ENCODE measurements at places on chromosomes 3 and 15. TPM values are rescaled to one million over a fixed set of nuclear protein-coding genes. Genes with fewer than 3 reads are reported as not detected.
A peak's percentile ranks its signal among the peaks of the same experiment; 100 is the strongest.

- no peak overlapping the region for H3K27ac ChIP-seq
- peaks cover 3% of the 10 kb centered on the region for H3K36me3 ChIP-seq
- H3K4me1 ChIP-seq: no peaks in the 10 kb centered on the region
- H3K4me3 ChIP-seq: no peak overlapping the region
- DNase-seq: no peak
These were observed 118.1 kb upstream of the CHD2 start for GRCh38 chr15:92781925-92782453.

GRCh38 chr3:35785234-35785888 is 146.0 kb downstream of the ARPP21 start:
- H3K4me3 ChIP-seq: no peak overlapping the region
- DNase-seq: no peak
- H3K36me3 ChIP-seq: no peaks in the 10 kb centered on the region
- H3K27me3 ChIP-seq: no peaks in the 10 kb centered on the region
- no peak overlapping the region for H3K27ac ChIP-seq

- peaks cover 8% of the 10 kb centered on the region for H3K36me3 ChIP-seq
- no peaks in the 10 kb centered on the region for H3K27me3 ChIP-seq
- peak overlapping the region; percentile 95 for H3K27ac ChIP-seq
- H3K4me1 ChIP-seq: peaks cover 10% of the 10 kb centered on the region
- H3K4me3 ChIP-seq: peak overlapping the region; percentile 59
These were observed 580 bp upstream of the FXR1 start for GRCh38 chr3:180911876-180912303.

The MYRIP gene
- total RNA-seq: 2.5 TPM

GRCh38 chr3:157746391-157746790 is 243.2 kb upstream of the VEPH1 start:
- H3K36me3 ChIP-seq: no peaks in the 10 kb centered on the region
- H3K4me1 ChIP-seq: no peaks in the 10 kb centered on the region

The AGBL1 gene
- total RNA-seq: 147 TPM

The PLSCR5 gene
- not detected for total RNA-seq

The GFM1 gene
- total RNA-seq: 66.1 TPM

DNA sequence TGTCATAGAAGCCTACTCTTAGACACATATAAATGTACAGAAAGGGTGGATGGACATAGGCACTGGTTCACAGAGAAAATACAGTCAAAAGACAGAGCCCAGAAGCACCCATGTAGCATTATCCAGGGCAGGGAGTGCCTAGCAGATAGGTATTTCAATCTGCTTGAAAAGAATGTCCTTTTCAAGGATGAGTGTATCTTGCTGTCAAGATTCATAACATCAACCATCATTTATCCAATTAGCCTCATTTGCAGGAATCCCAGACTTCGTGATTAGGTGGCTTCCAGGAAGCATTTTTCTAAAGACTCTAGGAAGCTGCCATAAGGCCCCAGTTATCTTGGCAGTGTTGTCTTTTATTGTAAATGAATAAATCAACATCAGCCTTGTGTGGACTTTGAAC is 55.6 kb downstream of the SCN11A start:
- H3K4me1 ChIP-seq: no peaks in the 10 kb centered on the region
- H3K27me3 ChIP-seq: peaks cover 2% of the 10 kb centered on the region
- no peaks in the 10 kb centered on the region for H3K36me3 ChIP-seq

DNA sequence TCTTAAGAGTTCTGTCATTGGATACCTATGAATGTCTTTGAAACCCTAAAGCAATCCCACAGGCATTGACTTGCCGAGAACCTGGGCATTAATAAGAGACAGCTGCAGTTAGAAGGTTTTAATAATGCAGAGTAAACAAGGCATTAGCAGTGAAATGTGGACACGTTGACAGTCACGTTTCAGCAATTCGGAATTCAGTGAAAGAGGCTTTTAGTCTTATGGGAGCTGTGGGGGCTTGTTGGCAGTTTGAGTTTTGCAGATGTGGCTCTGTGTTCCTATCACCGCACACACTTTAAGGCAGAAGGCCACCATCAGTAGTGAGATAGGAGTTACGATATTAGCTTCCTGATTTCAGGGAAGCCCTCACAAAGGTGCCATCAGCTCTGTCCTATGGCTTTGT is 145.2 kb upstream of the NUDT16 start:
- peaks cover 6% of the 10 kb centered on the region for H3K4me1 ChIP-seq
- H3K27me3 ChIP-seq: no peaks in the 10 kb centered on the region
- H3K36me3 ChIP-seq: no peaks in the 10 kb centered on the region
- no peak overlapping the region for H3K4me3 ChIP-seq
- no peak overlapping the region for H3K27ac ChIP-seq
- DNase-seq: no peak
